SK-N-DZ (cell line): ENCODE measurements at places on chromosomes 13 and 19.
A peak's percentile ranks its signal among the peaks of the same experiment; 100 is the strongest.

- DNase-seq = no peak
These were observed 8.5 kb upstream of the AKAP8L start for GRCh38 chr19:15427350-15427700.

- DNase-seq = no peak
These were observed 421 bp upstream of the KLF5 start for GRCh38 chr13:73058432-73058735.

DNA sequence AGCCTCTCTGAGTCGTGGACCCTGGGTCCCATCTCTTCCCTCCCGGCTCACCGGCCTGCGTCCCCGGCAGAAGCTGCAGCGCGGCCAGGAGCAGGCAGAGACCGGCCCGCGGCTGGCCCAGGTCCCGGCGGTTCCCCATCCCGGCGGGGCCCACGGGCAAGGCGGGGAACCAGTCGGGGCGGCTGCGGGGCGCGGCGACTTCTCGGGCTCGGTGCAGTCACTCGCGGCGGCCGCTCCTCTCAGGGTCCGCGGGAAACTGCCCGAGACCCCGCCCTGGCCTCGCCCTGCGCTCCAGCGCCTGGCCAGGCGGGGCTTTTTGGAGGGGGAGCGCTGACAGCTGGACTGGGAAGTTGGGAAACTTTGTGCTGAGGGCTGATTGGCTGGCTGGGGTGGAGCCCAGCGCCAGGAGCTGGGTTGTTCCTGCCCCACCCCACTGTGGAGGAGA is at the start of gene COL5A3:
Gene COL5A3, minus strand, starts transcription at position 258 of the 445 bp plus-strand sequence. Its CDS starts 119 bp downstream, at position 139.
- DNase-seq = no peak

DNA sequence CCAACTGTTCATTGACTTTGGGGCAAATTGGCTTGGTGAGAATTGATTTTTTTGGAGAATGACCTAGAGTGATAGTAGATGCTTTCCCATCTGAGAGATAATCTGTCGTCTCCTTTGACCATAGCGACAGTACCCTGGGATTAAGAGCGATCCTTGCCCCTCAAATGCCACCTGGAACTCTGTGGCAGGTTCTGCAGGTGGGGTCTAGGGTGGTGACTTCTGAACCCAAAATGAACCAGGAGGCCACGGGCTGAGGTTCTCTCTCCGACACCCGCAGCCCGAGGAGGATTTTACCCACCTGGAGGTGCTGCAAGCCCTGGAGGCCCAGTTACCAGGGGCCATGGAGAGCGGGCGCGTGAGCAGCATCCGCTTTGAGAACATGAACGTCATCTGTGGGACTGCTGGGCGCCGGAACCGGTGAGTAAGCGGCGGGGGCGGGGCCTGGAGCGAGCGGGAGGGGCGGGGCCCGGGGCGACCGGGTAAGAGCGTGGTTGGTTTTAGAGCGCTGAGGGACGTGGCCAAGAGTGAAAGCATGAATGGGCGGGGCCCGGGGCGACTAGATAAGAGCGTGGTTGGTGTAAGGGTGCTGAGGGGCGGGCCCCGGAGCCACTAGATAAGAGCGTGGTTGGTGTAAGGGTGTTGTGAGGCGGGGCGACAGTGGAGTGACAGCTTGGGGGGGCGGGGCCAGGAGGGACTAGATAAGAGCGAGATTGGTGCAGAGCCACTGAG is 8.6 kb downstream of the C19orf81 start:
- peak; percentile 98 for DNase-seq

DNA sequence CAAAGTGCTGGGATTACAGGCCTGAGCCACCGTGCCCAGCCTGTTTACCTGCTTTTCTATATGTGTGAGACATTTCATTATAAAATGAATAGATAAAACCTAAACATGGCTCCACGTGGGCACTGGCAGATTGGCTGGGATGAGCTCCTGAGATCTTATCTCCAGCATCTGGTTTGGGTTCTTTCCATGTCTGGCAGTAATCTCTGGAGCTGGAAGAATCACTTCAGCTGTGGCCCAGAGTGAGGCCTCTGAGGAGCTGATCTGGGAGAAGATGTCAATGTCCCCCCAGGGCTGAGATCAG is 5.5 kb upstream of the SULT2A1 start:
- peak; percentile 7 for DNase-seq

DNA sequence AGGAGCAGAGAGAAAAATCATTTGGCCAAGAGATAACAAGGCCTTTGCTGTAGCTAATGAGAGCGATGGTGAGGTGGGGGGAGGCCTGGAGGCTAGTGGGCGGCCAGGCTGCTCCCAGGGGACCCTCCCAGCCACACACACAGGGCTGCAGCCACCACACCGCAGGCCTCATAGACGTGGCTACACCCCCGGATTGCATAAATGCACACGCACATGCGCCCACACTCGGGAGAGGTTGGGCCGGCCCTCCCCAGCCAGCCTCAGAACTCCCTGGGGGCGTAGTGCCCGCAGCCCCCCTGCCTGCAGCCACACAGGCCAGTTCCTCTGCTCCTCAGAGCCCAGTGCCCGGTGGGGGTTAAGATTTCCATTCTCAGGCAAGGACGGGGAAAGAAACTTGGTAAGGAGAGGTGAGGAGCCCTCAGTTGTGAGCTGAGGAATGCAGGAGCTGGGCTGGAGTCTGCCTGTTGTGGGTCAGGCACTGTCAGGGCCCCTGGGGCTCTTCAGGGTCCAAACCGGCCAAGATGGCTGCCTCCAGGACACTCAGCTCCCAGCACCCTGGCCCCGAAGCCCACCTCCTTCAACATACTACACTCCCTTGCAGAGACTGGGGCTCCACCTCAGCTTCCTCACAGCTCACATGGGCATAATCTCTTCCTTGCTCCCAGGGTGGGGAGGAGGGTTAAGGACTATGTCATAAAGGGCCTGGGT is 8.0 kb downstream of the PTH2 start:
- no peak for DNase-seq

DNA sequence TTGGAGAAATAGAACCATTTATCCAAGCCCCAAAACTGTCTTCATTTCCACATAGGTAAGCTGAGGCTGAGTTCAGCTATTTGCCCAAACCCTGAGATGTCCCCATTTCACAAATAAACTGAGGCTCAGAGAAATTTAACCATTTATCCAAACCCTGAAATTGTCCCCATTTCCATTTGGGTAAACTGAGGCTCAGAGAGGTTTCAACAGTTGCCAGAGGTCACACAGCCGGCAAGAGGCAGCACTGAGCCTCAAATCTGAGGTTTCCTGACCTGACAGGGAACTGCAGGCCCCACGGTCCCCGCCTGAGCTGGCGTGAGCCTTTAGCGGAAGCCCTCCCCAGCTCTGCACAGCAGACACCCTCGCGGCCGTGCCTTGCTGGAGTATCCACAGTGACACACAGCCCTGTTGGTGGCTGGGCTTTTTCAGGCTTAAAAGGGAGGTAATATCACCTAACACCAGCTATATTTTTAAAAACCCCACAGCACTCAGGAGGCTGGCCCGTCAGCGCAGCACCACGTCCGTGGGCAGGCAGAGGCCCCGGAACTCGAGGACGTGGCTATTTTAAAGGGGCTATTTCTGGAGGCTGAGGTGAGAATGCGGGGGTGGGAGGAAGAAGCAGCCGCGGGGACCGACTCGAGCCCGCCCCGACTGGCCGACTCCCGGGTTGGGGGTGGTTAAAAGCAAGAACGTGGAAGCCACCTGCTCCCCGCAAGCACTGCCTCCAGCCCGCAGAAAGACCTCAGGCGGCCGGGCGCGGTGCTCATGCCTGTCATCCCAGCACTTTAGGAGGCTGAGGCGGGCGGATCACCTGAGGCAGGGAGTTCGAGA is 18.5 kb downstream of the PTPRS start:
- DNase-seq = no peak

- DNase-seq = no peak
These were observed 8.0 kb downstream of the MED26 start for GRCh38 chr19:16620018-16620417.

DNA sequence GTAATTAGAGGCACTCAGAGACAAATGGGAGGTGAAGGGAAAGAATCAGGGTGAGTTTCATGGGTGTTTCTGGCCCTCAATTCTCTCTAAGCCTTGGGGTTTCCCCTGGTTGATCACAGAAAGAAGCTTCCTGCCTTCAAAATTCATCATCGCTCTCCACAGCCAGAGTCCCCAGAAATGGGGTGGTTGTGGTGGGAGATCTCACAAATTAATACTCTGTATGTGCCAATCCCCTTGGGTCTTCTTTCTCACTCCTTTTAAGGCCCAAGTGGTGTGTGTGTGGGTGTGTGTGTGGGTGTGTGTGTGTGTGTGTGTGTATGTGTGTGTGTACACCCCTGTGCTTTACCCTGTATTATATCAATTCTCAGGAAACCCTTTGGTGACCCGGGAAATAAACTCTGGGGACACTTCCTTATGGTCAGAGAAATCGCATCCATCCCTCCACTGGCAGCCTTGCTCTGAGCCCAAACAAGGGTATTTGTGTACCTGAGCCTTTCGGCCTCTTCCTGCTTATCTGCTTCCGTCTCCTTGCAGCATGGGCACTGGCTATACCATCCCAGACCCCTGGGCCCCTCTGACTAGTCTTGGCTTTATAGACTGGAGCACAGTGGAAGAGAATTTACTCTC is 2.8 kb upstream of the FCGBP start:
- no peak for DNase-seq
